Stimulated activated CD4-positive, alpha-beta T cell treated with anti-CD3 and anti-CD28 coated beads, Interleukin-15, amount 100 ng/mL, for 1 hour (primary cell): ENCODE measurements at places on chromosomes 16 and 17.

- DNase-seq = no peak
These were observed 27.4 kb downstream of the SLFN12L start for GRCh38 chr17:35510052-35510451.

- DNase-seq = no peak
These were observed 696.9 kb downstream of the WWOX start for GRCh38 chr16:78796221-78796866.

DNA sequence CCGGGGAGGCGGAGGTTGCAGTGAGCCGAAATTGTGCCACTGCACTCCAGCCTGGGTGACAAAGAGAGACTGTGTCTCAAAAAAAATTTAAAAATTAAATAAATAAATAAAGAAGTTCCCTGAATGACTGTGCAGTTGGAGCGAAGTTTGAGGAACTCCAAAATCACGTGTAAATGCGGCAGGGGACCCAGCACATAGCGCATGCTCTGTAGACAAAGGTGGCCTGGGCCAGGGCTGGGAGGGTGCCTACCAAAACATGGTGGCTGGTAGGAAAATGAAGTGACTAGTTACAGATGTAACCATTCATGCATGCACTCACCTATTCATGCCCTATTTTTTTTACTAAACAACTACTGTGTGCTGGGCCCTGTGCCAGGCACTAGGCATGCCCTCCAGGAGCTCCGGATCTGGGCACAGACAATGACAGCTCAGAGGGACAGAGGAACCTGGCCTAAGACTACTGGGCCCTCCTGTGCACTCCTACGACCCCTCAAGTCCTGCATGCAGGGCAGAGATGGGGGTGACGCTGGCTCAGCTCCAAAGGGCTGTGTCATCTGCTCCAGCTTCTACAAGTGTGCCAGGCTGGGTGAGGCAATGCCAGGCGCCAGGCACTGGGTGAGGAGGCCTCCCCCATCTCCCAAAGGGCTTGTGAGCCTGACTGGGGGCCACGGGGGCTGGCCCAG lies 65.3 kb downstream of the RMI2 start:
- no peak for DNase-seq

DNA sequence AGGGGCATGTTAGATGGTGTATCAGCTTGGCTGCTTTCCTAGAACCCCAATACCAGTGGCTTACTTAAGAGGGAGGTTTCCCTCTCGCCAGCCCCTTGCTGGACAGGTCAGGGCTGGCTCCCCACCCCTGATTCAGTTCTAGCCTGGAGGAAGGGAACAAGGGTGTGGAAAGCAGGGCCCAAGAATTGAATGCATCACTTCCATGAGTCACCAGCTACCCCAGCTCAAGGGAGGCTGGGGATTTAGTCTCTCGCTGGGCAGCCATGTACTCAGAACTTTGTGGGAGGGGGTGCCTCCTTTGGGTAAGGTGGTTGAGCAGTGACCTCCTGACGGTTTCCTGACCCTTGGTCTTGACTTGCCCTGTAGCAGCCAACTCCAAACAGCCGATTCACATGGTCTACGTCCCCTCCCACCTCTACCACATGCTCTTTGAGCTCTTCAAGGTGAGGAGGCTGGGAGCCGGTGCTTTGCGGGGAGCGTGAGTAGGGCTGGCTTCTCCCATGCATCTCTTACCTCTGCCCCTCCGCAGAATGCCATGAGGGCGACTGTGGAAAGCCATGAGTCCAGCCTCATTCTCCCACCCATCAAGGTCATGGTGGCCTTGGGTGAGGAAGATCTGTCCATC lies 12.8 kb downstream of the PDK2 start:
- DNase-seq = no peak

GRCh38 chr17:21211825-21212479 lies 2.0 kb downstream of the TMEM11 start:
- DNase-seq = no peak

DNA sequence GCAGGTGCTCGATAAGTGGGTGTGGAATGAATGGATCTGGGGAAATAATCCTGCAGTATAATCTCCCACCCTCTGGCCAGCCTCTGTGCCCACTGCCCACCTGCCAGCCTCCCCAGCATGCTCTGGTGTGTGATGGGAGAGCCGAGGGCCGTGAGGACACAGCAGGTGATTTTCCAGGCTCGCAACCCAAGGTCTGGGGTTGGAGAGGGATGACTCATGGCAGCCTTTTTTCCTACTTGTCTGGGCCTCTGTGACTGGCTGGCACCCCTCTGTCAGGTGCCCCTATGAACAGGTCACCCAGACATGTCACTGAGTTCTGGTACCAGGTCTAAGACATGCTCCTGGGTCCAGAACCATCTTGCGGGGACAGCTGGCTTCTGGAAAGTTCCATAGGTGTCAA lies 385.7 kb upstream of the TNRC6C start:
- no peak for DNase-seq

DNA sequence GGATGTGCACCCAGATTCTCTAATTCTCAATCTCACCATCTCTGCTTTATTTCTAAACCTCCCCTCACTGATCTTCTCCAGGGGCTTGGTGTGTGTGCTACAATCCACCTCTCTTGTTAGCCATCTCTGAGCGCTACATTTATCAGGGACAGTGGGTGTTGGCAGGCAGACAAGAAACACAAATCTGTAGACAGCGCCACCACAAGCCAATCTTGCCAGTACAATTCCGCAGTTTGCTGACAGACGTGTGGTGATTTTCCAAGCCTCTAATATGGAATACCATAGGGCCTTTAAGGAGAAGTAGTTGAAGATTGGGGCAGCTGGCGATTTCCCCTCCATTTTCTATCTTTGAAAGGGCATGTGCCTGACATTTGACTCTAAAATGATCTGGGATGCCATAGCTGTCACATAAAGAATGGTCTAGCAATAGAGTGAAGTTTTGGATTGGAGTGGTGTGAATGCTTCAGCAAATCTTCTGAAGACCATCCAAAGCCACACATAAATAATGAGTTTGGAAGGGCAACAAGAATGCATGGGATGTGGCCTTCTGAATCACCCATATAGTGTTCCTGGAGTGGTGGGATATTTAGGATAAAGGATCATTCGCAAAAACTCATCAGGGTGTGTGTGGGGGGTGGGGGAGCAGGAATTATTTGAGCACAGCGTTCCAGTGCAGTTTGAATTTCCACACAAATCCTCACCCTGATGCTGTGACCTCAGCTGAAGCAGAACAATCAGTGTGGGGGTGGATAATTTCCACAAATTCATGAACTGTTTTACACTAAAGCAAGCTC lies 12.0 kb upstream of the ANKFN1 start:
- DNase-seq = no peak

DNA sequence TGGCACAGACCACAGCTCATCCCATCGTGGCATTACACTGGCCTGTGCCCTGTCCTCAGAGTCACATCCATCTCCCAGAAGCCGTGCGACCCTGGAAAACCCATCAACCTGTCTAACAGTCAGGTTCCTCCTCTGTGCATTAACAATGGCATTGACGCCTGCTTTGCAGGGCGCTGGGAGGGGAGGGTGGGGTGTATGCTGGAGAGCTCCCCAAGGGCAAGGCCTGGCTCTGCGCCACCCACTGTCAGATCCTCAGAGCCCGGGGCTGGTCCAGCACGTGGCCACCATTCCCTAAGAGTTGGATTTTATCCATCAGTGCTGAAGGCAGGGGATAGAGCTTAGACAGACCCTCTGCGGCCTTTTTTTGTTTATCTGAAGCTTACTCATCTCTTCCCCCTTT lies 28.7 kb downstream of the NOS2 start:
- DNase-seq = no peak
